ENCODE measurements at places on chromosomes 1 and 21.

DNA sequence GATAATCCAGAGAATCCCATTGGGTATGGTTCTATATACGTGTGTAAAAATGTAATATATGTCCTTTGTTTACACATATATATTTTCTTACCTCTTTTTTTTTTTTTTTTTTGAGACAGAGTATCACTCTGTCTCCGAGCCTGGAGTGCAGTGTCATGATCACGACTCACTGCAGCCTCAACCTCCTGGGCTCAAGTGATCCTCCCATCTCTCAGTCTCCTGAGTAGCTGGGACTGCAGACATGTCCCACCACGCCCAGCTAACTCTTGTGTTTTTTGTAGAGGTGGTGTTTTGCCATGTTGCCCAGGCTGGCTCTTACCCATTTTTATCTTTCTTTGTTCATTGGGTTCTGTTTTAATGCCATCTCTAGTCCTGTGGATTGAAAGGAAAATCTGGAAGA, 59.5 kb downstream of the ZBTB17 start:
- peak; percentile 43 for DNase-seq

DNA sequence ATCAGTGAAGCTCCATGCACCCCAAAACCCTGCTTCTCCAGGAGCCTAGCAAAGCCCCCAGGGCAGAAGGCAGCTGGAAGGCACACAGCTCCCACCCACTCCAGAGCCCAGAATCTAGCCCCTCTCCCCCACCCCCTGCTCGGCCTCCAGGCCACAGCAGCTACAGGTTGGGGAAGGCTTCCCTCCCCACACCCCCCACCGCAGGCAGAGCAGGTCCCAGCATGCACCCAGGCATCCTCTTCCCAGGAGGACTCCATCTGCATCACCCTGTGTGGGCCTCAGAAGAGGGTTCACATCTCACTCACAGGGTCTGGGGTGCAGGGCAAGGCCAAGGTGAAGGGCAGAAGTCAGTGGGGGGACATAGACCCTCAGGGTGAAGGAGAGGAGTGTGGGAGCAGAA, 719 bp downstream of the S100A14 start:
- no peak for DNase-seq

- no peak for DNase-seq
These were observed 106.6 kb upstream of the RAB4A start for GRCh38 chr1:229164348-229164747.

- peak; percentile 100 for DNase-seq
These were observed 42.1 kb upstream of the TP53BP2 start for GRCh38 chr1:223887747-223888418.

- no peak for DNase-seq
These were observed 109.2 kb downstream of the DHRS3 start for GRCh38 chr1:12508849-12509248.

DNA sequence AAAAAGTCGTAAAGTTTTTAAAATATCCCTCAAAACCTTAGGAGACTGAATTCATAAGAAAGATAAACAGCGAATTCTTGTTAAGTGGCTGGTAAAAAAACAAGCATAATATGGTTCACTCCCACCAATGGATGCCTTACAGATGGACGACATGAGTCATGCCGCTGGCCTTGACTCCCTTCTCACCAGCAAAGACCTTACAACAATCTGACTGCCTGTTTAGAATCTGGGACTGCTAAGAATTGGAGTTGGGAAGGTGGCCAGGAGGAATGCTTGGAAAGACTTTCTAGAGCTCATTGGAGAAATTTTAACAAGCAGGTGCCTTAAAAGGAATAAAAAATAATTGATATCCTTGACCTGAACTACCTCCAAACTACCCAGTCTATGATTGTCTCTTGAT, 206.9 kb upstream of the FMN2 start:
- no peak for DNase-seq

DNA sequence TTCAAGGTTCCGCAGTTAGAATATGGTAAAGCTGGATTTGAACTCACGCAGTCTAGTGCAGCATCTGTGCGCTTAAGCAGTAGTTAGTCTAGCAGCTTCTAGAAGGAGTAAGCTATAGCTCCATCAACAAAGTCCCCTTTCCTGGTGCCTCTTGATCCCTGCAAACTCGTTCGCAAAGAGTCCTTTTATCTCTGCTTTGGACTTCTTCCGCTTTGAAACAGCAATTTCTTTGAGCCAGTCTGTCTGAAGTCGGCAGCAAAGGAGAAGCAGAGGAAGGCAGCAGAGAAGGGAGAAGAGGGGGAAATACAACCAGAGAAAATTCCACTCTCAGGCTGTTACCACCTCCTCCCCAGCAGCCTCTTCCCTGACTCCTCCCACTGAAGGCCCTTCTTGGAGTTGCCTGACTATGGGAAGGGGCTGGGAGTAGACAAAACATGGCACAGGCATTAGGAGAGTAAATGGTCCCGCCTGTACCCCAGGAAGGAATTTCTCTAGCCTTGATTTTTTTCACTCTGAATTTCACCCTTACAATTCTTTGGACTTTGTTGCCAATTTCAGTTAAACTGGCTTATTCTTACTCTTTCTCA, 25.9 kb downstream of the HSD3B2 start:
- no peak for DNase-seq

DNA sequence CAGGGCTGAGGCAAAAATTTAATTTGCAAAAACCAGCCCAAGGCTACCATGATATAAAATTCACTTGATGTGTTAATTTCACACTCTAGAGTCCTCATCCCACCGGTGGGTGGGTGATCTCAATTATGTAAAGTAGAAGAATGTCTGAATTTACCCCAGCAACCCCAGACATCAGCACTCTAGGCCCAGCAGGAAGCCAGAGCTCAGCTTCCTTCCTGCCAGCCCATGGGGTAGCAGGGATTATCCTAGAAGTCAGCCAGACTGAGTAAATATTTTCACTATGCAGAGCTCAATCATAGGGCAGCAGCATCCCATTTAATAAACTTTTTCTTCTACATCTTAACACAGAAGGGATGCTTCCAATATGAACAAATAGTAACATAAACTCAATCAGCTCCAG, 71.0 kb downstream of the SIPA1L2 start:
- no peak for DNase-seq

DNA sequence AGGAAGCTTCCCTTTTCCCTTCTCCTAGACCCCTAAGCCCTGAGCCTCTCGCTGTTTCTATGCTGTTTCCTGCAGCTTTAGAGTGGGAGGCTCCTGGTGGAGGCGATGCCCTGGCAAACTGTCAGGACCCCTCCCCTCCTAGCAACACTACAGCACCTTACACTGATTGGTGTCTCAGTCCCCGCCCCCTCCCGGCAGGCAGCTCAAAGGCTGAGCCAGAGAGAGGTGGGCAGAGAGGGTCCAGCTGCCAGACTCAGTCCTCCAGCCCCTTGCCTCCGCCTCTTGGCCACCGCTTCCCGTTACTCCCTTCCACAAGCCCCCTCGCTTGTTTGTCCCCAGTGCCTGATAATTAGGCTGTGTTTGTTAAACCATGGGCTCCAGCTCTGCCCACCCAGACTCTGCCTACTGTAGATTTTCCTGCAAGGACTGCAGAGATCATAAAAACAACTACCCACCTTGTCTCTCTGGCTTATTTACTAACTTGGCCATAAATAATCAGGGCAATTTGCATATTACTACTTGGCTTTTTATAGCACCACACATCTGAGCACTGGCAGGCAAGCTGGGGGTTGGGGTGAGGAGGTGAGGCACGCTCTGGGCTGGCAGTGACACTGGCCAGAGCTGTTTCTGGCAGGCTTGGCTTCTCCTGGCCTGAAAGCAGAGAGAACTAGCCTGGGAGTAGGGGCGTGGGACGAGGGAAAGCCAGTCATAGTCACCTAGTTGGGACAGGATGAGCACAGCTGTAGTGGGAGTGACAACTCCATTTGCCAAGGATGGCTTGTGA, 107.5 kb downstream of the CSMD2 start:
- no peak for DNase-seq

All from RCC 7860 (cell line).